Umbilical cord (tissue), 2 donors: ENCODE measurements at places on chromosomes 11 and 22. TPM values are rescaled to one million over a fixed set of nuclear protein-coding genes. Genes with fewer than 3 reads are reported as not detected.

Gene MTMR3
- 71.7 TPM for total RNA-seq

Gene CBL
- 11.3 TPM for total RNA-seq

Gene GTF2H1
- total RNA-seq, result 110 TPM

GRCh38 chr11:128725630-128726319 is 31.9 kb downstream of the FLI1 start:
- DNase-seq, result peak; percentile 44
